NCI-H2081 treated with DMSO at 0.1 percent for 48 hours (cell line): ENCODE measurements at places on chromosomes 2 and 18.
A peak's percentile ranks its signal among the peaks of the same experiment; 100 is the strongest.

DNA sequence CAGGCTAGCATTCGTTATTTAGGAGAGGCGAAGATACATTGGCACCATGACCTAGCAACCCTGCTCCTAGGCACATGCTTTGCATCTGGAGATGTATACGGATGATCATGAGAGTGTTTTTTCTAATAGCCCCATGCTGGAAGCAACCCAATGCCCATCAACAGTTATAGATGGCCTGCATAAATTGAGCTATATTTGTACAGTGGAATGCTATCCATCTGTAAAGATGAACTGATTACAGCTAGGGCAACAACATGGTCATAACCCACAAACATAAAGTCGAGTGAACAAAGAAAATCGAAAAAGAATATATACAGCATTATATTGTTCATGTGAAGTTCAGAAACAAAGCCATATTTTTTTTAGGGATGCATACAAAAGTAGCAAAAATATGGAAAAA is 20.6 kb upstream of the CHRNA1 start:
- DNase-seq, result no peak

GRCh38 chr2:64036034-64036705 is 16.9 kb upstream of the VPS54 start:
- no peak for DNase-seq

- DNase-seq, result no peak
These were observed 92.5 kb downstream of the ZFP36L2 start for GRCh38 chr2:43133708-43134570.

DNA sequence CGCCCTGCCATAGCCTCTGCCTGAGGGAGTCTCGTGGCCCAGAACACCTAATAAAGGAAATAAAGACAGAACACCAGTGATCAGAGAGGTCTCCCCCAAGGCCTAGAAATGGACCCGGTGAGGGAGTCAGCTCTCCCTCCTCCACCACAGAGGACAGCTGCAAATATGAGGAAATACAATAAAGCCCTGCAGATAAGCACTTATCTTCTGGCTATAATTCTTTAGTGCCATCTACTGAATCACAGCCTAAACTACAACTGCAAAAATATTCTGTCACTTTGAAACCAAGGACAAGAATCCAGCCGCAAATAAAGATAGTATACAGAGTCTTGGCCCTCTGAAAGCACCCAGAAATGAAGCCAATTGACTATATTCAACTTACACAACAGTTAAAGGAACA is 42.4 kb upstream of the TACR1 start:
- no peak for DNase-seq

DNA sequence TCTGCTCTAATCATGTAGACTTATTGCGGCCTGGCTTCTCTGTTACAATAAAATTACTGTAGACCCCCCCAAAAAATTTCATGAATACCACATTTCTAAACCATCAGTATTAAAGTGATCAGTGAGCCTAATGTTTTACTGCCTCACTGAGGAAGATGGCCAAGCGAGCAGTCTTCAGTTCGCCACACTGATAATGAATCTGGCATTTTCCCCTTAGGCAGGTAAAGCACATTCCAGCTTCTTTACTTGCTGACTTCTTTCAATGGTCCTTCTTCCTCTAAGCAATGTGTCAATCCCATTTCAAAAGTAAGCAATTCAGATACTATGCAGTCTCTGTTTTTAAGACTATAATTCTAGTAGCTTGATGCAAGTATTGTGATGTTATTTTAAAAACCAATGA is 137.6 kb downstream of the LAMA1 start:
- no peak for DNase-seq

GRCh38 chr2:10533811-10534321 is 85.7 kb upstream of the ODC1 start:
- DNase-seq, result no peak

GRCh38 chr2:117555965-117556364 is 258.5 kb upstream of the DDX18 start:
- DNase-seq, result peak; percentile 7

DNA sequence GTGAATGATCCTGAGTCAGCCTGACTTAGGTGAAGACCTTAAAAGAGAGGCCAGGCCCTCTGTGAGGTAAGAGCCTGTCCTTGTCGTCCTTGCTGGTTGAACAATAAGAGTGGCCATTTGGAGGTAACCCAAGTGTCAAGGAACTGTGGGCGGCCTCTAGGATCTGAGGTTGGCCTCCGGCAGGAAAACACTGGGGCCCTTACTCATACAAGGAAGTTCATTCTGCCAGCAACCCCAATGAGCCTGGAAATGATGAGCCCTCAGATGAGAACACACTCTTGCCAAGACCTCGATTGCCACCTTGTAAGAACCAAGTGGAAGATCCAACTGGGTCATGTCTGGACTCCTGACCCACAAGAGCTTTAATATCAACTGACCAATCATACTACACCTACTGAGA is 95.5 kb upstream of the LRATD1 start:
- DNase-seq, result no peak

DNA sequence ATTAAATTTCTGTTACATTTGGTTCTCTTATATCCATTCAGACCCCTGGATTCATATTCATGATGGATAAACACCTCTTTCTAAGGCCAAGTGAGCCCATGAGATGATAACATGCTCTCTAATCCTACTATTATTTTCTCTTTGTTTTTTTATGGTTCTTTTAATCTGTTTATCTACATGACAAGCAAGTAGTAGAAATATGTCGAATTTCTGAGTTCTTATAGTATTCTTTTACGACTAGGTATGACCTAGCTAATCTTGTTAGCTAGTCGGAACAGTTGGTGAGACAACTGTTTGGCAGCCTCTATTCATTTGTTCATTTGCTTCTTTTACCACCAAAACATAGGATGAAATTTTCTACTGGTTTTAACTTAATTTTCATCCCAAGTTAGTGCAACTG is 98.1 kb upstream of the SCG2 start:
- DNase-seq, result no peak

DNA sequence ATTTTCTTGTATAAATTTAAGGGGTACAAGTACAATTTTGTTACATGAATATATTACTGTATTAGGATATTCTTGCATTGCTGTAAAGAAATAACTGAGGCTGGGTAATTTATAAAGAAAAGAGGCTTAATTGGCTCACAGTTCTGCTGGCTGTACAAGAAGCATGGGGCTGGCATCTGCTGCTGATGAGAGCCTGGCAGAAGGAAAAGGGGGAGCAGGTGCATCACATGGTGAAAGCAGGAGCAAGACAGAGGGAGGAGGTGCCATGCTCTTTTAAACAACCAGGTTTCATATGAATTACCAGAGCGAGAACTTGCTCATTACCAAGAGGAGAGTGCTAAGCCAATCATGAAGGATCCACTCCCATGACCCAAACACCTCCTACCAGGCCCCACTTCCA is 399.5 kb upstream of the RAB6C start:
- no peak for DNase-seq

DNA sequence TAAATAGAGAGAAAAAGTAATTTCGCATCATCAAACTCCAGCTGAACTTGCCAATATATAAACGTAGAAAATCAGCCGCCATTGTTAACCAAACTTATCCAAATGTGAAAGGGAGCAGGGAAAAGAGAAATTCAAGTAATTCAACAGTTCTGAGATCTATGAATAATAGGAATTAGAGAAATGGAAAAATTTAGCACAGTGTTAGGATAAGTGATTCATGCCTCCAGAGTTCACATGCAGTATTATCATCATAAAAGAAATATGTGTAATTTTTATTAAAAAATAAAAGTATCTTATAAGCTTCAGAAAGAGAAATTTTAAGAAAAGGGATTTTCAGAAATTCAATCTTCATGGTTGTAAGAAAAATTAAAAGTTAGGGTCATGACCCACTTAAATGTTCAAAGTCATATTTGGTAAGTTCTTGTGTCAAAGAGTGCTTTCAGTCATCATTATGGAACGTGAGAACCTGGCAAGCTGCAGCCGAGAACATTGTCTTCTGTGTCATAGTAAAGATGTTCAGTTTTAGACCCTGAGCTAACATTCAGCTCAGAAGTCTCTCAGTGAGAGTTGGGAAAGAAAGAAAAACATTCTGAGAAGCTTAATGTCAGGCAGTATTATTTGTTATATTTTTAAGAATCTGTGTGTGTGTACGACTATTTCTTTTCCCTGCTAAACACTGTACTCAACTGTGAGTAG is 414.3 kb upstream of the RGPD4 start:
- DNase-seq, result no peak

- no peak for DNase-seq
These were observed 17.0 kb upstream of the MAPRE2 start for GRCh38 chr18:35024196-35024595.

DNA sequence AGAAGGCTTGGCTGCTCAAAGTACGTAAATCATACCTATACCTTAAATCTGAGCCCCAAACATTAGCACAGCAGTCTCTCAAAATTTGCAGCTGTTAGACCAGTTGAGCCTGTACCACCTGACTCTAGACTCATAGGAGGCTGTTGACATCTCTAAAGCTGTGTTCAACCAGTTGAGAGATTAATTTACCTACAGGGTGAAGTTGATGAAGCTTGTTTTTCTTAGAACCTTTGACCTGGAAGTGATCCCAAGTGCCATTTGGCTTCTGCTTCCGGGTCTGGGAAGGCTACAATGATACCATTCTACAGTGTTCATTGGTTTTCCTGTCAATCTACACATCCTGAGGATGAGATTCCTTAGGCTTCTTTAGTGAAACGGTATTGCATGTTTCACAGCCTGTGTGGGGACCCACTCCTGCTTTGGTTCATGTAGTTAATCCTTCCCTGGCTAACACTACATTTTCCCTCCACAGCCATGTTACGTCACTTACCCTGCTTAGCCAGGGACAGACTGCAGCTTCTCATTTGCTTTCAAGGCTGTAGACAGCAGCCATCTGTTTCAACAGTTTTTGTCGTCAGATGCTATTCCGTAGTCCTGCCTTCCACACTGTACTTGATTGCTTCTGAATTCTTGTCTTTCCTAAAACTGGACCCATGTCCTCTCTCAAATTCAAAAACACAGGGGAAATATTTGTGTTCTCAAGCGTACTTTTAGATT is 4.7 kb upstream of the IL1RL2 start:
- no peak for DNase-seq

DNA sequence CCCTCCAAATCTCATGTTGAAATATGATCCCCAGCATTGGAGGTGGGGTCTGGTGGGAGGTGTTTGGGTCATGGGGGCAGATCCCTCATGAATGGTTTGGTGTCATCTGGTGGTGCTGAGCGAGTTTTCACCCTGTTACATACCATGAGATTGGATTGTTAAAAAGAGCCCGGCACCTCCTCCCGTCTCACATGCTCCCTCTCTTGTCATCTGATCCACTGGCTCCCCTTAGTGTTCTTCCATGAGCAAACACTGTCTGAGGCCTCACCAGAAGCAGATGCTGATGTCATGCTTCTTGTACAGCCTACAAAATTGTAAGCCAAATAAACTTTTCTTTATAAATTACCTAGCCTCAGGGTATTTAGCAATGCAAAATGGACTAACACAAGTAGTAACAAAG is 405.0 kb upstream of the SLC39A10 start:
- no peak for DNase-seq

DNA sequence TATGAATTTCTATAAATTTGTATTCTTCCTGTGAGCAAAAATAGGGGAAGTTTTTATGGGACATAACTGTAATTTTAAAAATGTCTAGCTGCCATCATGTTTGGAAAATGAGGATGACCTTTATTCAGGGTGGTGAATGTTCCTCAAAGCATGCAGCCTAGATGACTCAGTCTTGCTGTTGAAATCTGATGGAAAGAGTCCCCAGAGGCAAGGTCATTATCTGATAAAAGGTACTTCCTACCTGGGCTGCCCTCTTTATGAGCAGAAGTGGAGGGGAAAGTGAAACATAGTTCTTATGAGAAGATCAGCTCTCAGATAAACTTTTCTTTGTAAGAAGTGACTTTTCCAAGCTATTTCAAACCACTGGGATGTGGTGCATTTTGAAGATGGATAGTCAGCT is 1144.7 kb upstream of the PIK3C3 start:
- DNase-seq, result no peak

- no peak for DNase-seq
These were observed 56.9 kb upstream of the ID2 start for GRCh38 chr2:8624855-8625398.

DNA sequence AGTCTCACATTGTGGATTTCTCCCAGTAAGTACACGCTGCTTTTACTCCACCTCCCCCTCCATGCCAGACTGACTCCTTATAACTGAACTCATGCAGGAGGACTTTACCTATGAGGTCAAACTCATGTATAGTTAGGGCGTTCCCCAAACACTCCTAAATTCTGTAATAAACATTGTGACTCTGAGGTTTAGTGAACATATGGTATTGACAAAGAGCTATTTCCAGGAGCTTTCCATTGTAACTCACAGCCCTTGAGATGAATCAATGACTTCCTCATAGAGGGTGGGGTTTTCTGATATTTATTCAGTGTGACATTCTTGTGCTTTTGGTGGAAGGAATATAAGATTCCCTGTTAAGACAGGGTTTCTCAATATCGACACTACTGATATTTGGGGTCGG is 337.4 kb upstream of the SLC14A2 start:
- DNase-seq, result no peak

- DNase-seq, result no peak
These were observed 25.0 kb upstream of the MAP3K20 start for GRCh38 chr2:173050684-173051083.

- DNase-seq, result no peak
These were observed 24.4 kb upstream of the CATIP start for GRCh38 chr2:218332288-218332687.

GRCh38 chr2:31258351-31258750 is 24.4 kb downstream of the EHD3 start:
- DNase-seq, result no peak

GRCh38 chr2:858646-859045 is 92.0 kb upstream of the SNTG2 start:
- no peak for DNase-seq

- DNase-seq, result no peak
These were observed 1971.0 kb upstream of the LRRTM1 start for GRCh38 chr2:82275599-82275998.
